H54 (cell line): ENCODE measurements at places on chromosomes 2 and 18.

GRCh38 chr2:5121642-5122041 is 570.5 kb upstream of the SOX11 start:
- no peak for DNase-seq

DNA sequence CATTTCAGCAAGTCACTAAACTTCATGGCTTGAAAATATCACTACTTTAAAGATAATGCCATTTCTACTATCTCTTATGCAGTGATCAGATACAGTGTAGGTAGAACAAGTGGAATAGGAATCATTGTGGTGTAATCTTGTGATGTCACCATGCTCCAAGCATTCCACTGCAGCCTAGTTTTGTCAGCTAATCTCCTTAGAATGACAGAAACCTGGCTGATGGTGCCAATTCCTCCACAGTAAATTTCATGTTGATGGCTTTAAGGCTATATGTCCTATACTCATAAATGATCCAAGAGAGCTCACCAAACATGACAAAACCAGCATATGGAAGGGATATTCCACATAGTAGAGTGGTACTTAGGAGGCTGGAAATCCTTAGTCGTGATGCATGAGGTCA is 184.9 kb downstream of the PDE1A start:
- no peak for DNase-seq

GRCh38 chr18:8890957-8891464 is 185.7 kb downstream of the MTCL1 start:
- peak; percentile 49 for DNase-seq

DNA sequence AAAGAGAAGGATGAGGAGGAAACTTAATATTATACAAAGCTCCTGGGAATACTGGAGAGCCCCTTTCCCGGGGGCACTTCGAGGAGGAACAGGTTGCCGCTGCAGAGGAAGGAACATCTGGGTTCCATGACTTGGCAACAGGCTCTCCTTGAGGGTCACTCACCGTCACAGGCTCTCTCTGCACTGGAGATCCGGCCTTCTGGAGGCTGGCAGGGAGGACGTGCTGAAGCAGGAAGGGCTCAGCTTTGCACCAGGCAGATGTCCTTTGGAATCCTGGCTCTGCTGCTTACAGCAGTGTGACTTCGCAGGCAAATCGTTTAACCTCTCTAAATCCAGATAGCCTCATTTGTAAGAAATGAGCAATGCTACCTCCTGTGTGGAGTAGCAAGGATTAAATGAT is 2.9 kb upstream of the DPYSL5 start:
- DNase-seq = no peak

GRCh38 chr2:219000569-219000960 is 7.3 kb upstream of the CRYBA2 start:
- no peak for DNase-seq

DNA sequence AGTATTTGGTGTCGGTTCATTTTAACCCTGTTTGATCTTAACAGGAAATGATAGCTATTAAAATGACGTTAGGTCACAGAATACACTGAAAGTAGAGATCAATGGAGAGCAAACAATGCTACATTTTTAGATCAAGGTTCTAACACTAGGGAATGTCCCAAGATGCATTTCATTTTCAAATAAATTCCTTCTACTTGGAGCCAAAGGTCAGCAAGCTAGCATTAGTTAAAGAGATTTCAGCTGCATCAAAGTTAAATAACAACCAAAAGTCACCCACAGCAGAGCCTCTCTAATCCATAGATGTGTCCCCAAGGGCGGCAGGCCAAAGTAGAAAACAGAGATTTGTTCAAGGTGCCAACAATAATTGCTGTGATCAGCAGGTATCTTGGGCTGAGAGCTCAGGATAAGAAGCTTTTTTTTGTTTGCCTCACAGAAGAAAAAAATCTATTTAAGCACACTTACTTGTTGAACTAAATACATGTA is 1233.6 kb upstream of the TMEFF2 start:
- no peak for DNase-seq

DNA sequence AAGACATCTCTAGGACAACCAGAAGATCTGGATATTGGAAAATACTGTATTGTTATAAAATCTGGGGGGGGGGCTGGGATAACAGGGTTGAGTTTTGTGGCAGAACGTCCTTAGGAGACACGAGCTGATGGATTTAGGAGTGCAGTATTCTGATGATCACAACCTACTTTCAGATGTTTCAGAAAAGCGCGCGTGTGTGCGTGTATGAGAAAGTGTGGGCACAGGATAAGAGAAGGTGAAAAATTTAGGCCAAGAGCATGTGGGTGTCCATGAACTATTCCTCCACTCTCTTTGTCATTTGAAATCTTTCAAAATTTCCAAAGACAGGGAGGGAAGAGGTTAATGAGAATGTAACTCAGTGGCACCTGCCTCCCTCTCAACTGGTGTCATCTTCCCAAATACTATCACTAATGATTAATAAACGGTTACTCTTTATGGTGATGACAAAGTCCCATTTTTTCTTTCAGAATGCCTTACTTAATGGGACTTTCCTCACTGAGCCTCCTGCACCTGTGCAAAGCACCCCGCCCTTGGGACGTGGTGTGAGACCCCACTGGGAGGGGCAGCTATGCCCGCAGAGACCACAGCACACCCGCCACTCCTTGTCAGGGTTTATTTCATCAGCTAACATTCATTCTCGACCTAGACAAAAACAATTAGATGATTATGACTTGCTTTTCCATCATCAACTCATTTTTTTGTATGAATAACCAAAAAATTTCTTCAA is 53.6 kb downstream of the HS6ST1 start:
- no peak for DNase-seq

DNA sequence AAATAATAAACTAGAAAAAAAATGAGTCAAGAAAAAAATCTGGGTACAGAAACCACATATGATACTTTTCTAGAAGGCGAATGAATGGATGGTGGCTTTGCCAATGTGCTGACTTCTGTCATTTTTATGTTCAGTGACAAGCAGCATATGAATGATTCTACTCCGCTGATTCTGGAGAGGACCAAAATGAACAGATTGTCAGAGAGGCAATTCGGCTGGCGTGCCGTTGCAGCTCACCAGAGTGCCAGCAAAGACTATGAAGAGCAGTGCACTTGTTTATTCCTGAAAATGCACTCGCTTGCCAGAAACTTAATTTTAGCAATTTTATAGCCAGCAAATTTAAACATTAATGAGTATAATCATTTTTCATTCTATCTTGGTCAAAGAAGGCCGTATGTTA is 105.9 kb upstream of the NYAP2 start:
- no peak for DNase-seq

GRCh38 chr18:76572518-76573247 is 77.6 kb upstream of the ZNF516 start:
- DNase-seq = no peak

DNA sequence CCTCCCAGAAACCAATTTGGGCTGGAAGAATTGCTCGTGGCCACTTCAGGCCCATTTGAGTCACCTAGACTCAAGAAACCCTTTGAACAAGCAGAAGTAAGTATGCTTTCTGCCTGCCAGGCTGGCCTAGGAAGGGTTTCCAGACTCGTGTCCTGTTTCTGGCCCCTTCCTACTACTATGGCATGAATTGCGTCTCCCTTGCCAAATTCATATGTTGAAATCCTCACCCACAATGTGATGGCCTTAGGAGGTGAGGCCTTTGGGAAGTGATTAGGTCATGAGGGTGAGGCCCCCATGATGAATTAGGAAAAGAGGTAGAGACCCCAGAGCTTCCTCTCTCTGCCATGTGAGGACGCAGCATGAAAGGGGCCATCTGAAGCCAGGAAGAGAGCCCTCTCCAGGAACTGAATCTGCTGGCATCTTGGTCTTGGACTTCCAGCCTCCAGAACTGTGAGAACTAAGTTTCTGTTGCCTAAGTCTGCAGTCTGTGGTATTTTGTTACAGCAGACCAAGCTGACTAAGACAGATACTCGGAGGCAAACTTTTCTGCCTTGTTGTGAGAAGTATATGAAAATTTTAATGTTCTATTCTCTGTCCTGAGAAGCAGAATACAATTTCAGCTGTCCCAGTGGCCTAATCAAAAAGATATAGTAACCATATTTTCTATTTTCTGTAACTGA is 13.1 kb downstream of the GPR45 start:
- no peak for DNase-seq
